Activated gamma-delta T cell treated with anti-CD3 and anti-CD28 coated beads, Interleukin-2, amount 50 U/mL, for 16 hours (primary cell): ENCODE measurements at places on chromosomes 5 and 9.

GRCh38 chr5:170854566-170854965, 7.3 kb upstream of the RANBP17 start:
- DNase-seq = no peak

DNA sequence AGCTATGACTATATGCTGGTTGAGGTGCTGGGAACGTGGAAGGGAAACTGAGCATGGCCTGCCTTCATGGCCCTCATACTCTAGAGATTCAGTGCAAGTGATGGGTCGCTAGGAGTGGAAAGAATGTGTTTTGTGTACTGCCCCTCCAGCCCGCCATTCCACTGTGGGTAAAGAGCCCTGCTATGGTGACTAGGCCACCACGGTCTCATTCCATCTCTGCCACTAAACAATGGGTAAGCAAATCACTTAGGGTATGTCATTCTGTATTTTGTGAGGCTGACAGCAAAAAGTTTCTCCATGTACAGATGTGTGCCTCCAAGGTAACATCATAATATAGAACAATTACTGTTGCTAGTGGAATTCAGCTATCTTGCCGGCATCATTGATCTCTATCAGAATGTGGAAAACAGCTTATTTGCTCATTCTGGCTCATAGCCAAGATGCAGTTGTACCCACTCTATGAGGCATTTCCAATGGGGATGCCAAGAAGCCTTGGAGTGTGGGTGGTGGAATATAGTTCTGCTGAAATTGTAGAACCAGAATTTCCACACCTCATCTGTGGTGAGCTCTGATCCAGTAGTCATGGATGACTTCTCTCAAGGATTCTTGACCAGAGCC, 12.5 kb downstream of the SMARCA2 start:
- no peak for DNase-seq

GRCh38 chr9:14029806-14030374, 284.1 kb downstream of the NFIB start:
- no peak for DNase-seq

DNA sequence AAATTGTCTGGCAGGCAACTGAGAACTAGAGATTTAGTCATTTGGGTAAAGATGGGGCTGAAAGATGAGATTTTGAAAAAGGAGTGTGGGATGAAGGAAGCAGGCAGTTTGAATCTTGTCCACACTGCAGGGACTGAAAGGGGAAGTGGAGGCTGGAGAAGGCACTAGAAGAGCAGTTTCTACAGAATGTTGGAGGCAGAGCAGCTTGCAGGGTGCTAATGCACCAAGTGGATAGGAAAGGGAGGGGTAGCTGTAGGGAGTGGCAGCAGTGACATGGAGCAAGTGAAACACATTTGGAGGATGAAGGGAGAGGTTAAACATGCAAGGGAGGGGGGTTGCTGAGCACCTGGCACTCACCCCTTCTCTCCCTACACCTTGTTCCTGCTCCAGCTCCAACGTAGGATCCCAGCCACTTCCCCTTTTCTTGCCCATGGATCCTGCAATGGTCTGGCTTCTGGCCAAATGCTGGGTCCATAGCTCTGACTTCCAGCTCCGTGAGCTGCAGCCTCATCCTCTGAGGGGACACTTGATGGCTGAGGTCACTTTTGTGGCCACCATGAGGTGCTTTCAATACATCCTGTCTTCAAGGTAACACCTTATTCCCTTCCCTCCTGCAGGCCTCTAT, 30.0 kb upstream of the FGD3 start:
- no peak for DNase-seq

DNA sequence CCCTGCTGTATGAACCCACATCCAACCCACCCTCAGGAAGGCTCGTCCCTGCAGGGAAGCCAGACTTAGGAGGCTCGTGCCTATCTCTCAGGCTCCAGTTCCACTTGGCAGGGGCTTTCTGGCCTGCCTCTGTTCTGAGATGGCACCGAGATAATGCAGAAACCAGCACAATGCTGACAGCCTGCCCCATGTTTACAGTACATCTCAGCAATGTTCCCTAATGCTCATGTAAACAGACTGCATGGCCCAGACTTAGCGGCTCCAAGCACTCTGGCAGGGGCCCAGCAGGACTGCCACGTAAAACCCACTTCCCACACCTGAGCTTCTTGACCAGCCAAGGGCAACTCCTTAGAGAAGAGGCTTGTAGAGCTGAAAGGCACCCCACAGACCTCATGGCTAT, 499.5 kb upstream of the BRINP1 start:
- no peak for DNase-seq

DNA sequence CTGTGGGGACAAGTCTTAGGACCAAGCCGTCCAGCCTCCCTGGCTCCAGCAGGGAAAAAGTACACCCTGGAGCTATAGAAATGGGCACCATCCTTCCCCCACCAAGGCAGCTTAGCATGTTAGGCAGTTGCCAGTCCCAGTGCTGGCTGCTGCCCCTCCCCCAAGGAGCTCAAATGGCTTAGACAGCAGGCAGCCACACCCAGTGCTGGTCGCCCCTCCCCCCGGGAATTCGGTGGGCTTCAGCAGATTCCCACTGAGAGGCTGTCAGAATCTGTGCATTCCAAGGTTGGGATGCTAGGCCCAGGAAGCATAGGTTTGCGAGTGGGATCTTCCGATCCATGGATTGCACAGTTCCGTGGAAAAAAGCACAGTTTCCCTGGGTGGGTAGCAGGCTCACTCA, 105.2 kb upstream of the ITGA1 start:
- DNase-seq = no peak

- DNase-seq = no peak
Observed at GRCh38 chr5:165014439-165014838, 1509.0 kb downstream of the MAT2B start.

DNA sequence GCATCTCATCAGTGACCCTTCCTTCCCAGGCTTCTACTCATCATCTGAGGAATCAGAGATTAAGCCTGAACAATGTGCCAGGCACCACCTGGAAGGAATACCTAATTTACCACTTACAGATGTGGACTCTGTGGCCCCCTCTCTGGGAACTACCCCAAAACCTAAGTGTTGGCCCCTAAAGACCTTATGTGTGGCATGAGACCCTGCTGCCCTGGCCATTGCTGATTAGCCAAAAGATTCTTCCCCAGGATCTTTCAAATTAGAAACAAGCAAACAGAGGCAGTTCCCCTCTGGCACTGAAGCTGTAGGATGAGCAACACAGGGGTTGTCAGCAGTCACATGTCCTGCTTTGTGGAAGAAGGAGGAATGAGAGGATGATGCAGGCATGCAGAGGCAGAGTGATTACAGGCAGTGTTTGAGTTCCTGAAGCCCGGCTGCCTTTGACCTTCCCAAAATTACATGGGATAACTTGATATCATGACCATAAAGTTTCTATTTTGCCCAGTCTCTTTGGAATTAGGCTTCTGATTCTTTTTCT, 10.6 kb downstream of the SPINK4 start:
- DNase-seq = no peak

- DNase-seq = no peak
Observed at GRCh38 chr5:167348251-167348926, 943.1 kb upstream of the WWC1 start.

- DNase-seq = no peak
Observed at GRCh38 chr9:109934857-109935215, 154.8 kb downstream of the PALM2AKAP2 start.

- DNase-seq = no peak
Observed at GRCh38 chr5:44336708-44337107, 52.5 kb downstream of the FGF10 start.

- DNase-seq = no peak
Observed at GRCh38 chr5:35900972-35901695, 37.3 kb downstream of the CAPSL start.

- no peak for DNase-seq
Observed at GRCh38 chr5:74934949-74935751, 69.0 kb upstream of the FAM169A start.

GRCh38 chr9:77697238-77697984, 49.3 kb upstream of the GNA14 start:
- DNase-seq = no peak

DNA sequence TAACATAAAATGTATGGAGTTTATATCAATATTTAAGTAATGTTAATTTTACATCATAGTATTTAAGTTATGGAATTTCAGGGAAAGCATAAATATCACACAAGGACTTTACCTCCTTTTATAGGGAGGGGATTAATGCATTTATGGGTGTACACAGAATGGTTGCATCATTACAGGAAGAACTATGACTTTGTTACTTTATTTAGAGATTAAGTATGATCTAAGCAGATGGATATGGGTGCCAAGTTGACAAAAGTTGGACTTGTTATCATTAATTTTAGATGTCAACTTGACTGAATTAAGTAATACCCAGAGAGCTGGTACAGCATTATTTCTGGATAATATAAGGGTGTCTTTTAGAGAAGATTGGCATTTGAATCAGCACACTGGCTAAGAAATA, 160.5 kb upstream of the CDH10 start:
- DNase-seq = no peak

GRCh38 chr9:126830827-126831226, 26.0 kb downstream of the ZBTB43 start:
- no peak for DNase-seq

DNA sequence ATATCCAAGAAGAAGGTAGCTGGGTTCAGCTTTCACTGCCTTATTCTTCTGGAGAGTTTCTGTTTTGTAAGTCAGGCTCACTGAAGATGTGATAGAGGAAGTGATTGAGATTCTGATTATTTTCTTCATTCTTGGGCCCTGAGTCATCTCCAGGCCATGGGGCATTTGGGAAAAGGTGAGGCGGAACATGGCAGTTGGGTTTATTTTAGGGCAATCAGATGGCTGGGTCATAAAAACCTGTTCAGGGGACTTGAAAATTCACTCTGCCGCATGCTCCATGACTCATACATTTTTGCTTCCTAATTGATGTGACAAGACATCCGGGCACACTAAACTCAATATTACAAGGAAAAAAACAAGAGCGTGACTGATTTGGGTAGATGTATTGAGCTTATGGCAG, 265.7 kb upstream of the KLF4 start:
- DNase-seq = no peak

DNA sequence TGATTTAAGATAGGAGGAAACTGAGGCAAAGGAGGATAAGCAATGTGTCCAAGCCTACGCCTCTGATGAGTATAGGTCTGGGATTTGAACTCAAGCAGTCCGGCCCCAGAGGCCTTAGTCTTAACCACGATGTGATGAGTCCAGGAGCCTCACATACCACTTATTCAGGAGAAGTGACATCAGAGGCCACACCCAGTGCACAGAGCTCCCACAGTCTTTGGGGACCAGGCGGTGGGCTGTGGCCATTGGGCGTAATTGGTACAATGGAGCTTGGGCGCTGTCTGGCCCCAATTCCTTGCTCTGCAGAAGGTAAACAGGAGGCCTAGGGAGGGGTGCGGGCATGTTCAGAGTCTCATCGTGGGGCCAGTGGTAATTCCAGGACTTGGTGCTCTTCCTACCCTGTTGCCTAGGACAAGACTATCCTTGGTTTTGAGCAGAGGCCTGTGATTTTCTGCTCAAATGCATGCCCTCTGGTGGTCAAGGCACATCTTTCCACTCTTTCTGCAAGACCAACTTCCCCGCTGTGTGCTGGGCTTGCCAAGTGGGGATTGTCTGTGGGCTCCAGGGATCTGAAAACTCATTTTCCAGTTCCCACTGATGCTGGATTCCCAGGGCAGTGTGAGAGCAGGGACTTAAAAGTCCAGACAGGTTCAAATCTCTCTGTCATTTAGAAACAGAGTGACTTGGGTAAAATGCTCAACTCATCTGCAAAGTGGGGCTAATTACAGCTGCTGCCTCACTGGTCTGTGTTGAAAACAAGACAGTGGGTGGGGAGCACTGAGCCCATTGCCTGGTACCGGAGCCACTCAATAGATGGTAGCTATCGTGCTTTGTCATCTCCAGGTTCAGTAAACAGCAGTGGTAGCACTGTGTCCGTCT, 15.8 kb downstream of the NDST1 start:
- no peak for DNase-seq

- DNase-seq = no peak
Observed at GRCh38 chr9:94625835-94626234, 13.5 kb downstream of the FBP1 start.

DNA sequence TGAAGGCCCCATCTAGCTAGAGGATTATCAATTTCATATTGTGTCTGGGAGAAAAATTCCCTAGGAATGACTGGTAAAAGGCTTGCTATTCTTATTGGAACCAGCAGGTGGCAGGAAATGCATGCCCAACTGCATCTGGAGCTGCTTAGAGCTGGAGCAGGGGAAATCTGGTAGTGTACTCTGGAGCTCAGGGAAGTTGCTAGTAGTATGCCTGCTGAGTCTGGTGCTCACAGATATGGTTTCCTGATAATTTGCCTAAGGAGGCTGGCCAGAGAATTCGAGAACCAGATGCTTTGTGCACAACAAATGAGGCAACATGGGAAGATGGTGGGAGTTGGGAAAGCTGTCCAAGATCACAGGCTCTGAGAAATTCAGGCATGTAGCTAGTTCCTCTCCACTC, 53.7 kb downstream of the G3BP1 start:
- DNase-seq = no peak

DNA sequence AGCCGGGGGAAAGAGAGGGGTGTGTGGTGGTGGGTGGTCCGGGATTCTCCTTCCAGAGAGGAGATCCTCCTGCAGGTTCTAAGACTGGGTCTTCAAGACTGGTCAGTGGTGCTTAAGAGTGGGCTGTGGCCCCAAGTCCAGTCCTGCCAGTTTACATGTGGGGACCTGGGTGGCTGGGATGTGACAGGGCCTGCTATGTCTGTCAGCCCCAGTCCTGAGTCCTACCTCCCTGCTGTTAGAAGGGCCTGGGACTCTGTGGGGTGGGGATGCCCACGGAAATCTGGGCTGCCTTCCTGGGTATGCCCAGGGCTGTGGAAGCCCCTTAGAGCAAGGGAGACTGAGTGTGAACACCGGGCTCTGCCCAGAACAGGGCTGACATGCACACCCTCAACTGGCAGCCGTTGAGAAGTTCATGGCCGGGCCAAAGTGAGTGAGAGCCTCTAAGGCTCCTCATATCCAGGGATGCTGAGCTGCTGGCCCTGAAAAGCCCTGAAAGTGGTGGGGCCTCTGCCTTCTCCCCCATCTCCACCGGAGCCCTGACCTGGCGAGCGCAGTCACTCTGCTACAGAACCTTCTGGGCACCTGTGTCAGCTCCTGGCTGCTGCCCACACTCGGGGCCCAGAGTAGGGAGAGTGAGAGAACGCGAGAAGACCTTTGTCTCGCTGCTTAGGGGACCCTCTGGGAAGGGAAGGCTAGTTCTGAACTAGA, 1.7 kb downstream of the PHF2 start:
- DNase-seq = no peak

DNA sequence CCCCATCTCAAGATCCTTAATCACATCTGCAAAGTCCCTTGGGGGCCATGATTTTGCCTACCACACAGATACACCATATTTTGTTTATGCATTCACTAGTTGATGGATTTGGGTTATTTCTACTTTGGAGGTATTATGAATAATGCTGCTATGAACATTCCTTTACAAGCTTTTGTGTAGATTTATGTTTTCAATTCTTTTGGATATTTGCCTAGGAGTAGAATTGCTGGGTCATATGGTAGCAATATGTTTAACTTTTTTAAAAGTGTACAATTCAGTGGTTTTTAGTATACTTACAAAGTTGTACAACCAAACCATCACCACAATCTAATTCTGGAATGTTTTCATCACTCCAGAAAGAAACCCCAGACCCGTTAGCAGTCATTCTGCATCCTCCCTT, 7.8 kb upstream of the ANP32B start:
- DNase-seq = no peak

GRCh38 chr9:133971121-133971951, 20.8 kb downstream of the VAV2 start:
- no peak for DNase-seq
